ENCODE measurements at places on chromosomes 16 and 17.

DNA sequence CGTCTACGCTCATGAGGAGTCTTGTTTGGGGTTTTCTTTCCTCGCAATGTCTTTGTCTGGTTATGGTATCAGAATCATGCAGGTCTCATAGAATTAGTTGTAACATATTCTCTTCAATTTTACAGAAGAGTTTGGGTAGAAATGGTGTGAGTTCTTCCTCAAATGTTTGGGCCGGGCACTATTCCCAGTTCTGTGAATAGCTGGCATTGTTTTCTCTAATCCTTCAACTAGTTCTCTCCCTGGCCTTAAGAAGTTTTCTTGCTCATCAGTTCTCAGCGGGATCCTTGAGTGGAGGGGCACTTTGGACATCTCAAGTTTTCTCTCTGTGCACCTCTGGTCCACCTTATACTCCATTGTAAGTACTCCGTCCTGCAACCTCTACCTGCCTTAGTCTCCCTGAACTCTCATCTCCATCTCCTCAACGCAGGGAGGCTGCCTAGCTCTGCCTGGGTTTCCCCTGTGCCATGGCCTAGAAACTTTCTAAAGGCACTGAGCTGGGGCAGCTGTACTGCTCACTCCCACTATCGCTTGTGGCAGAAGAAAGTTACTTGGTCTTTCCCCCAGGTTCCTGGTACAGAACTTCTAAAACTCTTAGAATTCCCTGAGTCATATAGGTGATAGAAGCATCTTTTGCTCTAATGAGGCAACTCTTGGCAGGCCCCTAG is 16.9 kb downstream of the NSMCE1 start:
- DNase-seq, result no peak

GRCh38 chr16:51576498-51577195 is 425.6 kb upstream of the SALL1 start:
- no peak for DNase-seq

DNA sequence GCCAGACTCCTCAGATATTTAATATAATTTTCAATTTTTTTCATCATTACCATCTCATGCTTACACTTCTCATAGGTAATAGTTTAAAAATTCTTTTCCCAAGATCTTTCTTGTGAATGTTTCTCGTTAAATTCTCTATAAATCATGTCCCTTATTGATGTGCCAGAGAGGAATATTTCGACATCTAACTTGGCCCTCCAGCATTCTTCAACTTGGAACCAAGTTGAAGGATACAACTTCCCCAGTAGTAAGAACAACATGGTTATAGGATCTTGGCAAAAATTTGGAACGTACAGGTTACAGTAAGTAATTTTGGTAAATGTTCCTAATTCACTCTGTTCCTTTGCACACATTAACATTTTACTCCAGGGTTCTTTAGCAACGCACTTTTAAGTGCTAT is 731.8 kb downstream of the CDH11 start:
- DNase-seq, result no peak

DNA sequence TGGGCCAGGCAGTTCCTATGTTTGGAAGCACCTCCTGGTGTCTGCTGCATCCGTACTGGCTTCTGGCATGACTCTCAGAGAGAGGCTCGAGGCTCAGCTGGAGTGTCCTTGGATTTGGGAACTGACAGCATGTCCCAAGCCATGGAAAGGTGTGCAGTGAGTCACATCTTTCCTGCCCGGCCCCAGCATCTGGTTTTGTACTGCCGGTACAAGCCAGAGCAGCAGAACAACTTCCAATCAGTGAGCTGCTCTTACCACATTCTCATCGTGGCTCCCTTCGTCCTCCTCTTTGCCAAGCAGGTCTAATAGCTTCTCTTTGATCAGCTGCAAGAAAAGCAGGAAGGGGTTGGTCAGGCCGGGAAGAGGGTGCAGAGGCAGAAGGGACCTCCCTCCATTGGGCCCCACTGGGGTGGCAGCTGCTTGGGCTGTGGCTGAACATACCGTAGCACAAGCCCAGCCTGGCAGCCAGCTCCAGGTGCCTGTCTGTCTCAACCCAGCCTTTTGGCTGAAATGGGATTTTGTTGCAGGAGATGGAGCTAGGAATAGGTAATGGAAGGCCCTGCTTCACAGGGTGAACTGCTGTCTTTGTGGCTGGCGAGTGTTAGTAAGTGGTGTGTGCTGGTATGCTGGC is 24.2 kb downstream of the SPACA3 start:
- DNase-seq, result no peak

- no peak for DNase-seq
These were observed 5.4 kb upstream of the BBS2 start for GRCh38 chr16:56525236-56525635.

GRCh38 chr17:83081684-83082201 is 2.3 kb downstream of the METRNL start:
- no peak for DNase-seq
